ENCODE measurements at places on chromosomes 12 and 14.

DNA sequence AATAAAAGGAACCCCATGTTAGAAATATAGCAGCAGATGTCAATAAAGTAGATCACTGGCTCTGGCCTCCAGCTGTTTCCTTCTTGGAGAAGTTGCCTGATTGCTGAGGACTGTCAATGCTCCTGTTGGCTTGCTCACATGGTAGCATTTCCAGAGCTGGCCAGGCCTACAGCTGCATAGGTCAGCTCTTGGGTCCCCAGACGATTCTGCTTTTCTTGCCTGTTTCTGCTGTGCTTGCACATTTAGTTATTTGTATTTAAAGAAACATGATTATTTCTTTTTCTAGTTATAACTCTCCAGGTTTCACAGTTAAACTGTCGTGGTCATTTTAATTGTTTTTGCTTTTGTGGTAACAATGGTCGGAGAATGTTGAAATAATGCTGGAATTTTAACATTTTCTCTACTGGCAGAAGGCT lies 7.2 kb downstream of the NAV3 start:
- DNase-seq, result no peak

DNA sequence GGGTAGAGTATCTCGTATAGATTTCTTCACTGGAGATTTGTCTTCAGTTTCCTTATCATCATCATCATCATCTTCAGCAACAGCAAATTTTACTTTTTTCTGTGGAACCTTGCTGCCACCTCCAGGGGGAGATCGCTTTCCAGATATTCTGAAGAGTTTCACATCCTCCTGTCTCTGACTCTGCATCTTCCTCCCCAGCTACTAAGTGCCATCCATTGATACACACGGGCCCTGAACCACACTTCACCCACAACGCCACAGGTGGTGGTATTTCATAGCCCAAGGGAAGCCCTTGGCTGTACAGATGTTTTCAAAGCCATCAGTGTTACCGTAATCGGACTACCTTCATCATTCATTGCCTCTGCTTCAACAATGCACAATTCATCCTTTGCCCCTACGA lies 82.2 kb downstream of the PPP2R5C start:
- no peak for DNase-seq

- no peak for DNase-seq
These were observed 333.7 kb downstream of the EGLN3 start for GRCh38 chr14:33617154-33617553.

DNA sequence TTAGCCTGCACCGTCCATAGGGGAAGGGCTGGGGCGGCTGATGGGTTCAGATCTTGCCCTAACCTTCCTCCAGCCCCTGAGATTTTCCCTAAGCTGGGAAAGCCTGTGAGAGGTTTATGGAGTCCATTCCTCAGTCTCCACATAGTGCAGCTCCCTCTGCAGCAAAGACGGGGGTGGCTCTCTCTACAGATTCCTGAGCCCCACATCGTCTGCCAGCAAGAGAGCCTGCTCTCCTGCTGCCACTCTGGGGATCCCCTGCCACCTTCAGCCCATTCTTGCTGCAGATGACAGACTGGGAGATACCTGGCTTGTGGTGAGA lies 3.1 kb downstream of the SMIM41 start:
- no peak for DNase-seq

- DNase-seq, result no peak
These were observed 220.6 kb upstream of the RGS6 start for GRCh38 chr14:71711619-71712018.
